Urothelium cell line (cell line): ENCODE measurements at places on chromosomes 2 and 18.
A peak's percentile ranks its signal among the peaks of the same experiment; 100 is the strongest.

DNA sequence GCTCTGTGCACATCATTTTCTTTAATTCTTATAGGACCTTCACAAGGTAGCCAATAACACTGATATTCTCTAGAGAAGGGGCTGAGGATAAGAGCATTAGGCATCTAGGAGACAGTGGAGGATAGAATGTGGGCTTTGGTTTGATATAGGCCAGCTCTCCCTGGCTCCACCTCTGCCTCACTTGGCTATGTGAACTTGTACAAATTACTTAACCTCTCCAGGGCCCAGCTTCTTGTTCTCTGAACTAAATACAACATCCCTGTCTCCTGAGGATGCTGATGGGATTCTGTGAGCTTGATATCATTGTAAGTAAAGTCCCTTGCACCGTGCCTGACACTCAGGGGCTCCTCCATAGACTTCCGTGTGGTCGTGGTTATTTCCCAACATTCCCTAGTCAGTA is 87.3 kb downstream of the ACOXL start:
- no peak for DNase-seq

GRCh38 chr2:35428548-35428947 is 927.0 kb upstream of the CRIM1 start:
- DNase-seq: peak; percentile 46

- DNase-seq: no peak
Observed at GRCh38 chr2:98347298-98348065, 1.2 kb downstream of the CNGA3 start.

GRCh38 chr2:221999717-222000116 is 299.1 kb downstream of the PAX3 start:
- peak; percentile 60 for DNase-seq

DNA sequence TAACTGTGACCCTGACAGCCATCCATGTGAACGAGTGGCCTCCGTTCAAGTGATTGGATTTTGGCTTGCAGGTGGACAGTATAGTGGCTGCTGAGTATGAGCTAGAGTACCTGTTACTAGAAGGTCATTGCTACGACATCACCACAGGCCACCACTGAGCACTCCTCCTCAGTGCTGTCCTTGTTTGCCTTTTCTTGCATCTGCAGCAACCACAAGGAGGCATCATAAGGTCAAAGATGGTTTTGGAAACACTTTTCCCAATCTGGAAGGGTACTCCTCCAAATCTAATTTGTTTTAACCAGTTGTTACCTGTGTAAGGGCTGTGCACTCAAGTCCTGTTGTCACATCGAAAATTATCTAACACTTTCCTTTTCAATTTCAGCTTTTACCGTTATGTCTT is 81.2 kb downstream of the UGGT1 start:
- peak; percentile 14 for DNase-seq

GRCh38 chr18:8912348-8913326 is 189.9 kb upstream of the NDUFV2 start:
- DNase-seq: no peak

GRCh38 chr2:161415987-161416707 is at the start of gene TBR1:
Gene TBR1, plus strand, starts transcription at chr2:161416297. Its CDS starts 114 bp downstream, at chr2:161416411.
- DNase-seq: no peak

GRCh38 chr2:72572501-72572900 is 253.3 kb downstream of the EXOC6B start:
- DNase-seq: no peak

- no peak for DNase-seq
Observed at GRCh38 chr18:36157441-36157840, 27.7 kb downstream of the ELP2 start.

DNA sequence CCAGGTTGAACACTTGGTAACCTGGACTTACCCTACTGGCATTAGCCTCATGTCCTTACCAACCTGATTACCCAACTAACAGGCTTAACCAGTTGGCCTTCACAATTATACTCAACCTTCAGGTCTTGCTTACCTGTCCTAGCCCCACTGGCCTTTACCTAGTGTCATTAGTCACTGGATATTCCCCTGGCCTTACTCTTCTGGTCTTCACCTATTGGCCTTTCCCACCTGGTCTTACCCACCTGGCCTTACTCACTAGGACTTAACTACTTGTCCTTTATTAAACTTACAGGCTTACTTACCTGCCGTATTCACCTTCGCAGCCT is 131.1 kb upstream of the ZSWIM2 start:
- no peak for DNase-seq

- DNase-seq: no peak
Observed at GRCh38 chr2:202204855-202205254, 33.5 kb downstream of the SUMO1 start.

DNA sequence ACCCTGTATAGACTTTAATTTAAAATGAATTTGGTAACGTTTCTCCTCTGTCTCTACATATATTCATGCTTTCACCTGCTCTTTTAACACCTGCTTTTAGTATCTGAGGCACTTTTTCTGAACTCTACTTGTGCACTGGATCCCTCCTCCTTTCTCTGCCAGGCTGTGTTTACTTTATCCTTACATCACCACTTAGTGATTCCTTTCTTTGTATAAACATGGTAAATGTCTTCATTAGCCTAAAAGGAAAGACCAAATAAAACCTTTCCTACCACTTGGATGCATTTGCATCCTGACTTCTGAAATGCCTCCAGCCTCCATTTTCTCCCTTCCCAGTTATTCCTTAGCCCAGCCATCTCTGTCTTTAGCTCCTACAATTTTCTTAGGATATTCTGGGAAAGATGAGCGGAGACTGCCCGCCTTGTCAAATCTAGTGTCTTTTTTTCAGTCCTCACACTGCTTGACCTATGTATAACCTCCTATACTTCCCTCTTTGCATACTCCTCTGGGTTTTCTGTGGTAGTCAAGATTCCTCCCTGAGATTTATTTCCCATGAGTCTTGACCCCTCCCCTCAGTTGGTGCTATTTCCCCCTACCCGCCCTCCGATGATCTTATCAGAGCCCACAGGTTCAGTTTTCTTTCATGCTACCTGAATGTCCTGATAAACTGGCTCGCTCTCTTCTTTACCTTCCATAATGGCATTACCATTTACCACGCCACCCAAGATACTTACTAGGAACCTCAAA is 44.8 kb downstream of the REL start:
- DNase-seq: no peak

DNA sequence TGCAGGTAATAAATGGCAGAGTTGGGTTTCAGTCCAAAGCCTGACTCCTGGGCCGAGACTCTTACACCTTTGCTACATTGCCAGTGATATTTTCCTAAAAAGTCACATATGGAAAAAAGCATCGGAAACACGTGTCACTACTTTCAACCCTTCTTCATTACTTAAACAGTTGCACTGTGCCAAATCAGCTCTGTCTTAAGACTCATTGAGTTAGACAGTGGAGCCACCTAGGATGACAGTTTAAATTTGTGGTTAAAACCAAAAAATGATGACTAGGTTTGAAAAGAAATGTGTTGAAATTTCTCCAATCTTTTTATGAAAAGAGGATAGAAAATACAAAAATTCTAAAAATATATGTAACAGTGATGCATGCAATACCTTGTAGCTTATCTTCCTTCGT is 97.5 kb downstream of the TMEM247 start:
- DNase-seq: no peak

DNA sequence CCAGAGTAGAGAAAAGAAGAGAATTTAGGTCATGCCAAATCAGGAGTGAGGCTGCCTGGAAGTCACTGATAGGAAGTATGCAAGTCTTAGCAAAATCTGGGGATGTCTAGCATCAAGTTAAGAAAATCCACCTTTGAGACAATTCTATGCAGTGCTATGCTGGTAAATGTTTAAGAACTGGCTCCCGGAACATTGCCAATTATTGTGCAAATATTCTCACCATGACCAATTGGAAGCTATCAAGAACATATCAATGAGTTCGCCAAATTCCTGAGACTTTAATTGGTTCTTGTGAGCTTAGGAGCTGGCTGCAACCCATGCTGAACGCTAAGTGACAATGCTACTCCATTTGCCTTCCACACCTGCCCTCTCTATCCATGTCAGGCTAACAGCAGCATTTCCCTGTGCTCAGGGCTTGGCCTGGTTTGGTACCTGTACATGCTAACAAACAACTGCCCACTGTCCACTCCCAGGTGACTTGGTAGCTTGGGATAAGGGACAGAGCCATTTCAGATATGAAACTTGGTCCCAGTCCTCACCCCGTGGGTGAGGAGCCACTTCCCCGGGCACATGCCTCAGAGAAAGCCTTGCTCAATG is 172.9 kb upstream of the KLHL29 start:
- DNase-seq: no peak

GRCh38 chr2:224181534-224182155 is 142.6 kb upstream of the SERPINE2 start:
- DNase-seq: no peak

- DNase-seq: no peak
Observed at GRCh38 chr2:17765398-17765797, 11.5 kb downstream of the GEN1 start.

GRCh38 chr2:19425419-19425818 is 67.0 kb upstream of the OSR1 start:
- no peak for DNase-seq

GRCh38 chr2:86392873-86393518 is 48.2 kb upstream of the KDM3A start:
- DNase-seq: no peak

DNA sequence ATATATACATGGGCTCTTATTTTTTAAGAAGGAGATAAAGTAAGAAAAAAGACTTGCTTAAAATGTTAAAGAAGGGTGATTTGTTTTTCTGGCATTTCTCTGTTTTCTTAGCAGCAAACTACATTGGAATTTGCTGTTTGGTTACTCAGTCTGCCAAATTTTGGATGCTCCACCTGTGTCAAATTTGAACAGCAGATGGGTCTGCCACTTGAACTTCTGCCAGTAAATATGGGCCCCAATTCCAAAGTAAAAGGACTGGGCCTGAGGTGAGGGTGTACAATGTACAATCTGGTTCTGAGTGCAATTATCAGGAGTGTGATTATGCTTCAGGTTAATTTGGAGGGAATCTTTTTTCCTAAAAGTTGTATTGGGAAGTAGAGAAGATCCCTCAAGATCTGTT is 794.5 kb downstream of the DSC3 start:
- DNase-seq: no peak

DNA sequence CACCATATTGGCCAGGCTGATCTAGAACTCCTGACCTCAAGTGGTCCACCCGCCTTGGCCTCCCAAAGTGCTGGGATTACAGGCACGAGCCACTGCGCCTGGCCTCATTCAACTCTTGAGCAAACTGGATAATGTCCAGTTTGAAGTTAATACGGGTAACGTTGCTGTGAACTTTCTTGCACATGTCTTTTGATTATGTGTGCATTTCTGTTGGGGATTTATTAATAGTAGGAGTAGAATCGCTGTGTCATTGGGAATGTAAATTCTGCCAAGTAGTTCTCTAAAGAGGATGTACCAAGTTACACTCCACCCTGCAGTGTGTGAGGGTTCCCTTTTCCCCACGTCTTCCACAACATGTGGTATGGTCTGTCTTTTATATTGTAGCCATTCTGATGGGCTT is 6.2 kb downstream of the IMPA2 start:
- no peak for DNase-seq

DNA sequence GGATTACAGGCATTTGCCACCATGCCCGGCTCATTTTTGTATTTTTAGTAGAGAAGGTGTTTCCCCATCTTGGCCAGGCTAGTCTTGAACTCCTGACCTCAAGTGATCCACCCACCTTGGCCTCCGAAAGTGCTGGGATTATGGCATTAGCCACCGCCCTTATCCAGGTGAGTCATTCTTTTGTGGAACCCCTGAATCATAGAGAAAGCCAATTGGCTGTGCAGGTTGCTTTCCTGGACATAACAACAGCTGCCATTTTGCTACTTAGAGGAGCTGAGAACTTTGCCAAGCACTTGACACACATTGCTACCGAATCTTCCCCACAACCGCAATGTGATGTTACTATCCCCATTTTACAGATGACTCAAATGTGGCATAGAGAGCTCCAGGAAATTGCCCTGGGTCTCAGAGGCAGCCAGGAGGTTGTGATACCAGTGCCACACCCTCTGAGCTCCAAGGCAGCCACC is 36.0 kb downstream of the SETBP1 start:
- no peak for DNase-seq

GRCh38 chr2:197809064-197809463 is 4.7 kb downstream of the PLCL1 start:
- DNase-seq: no peak

- DNase-seq: no peak
Observed at GRCh38 chr18:35141567-35142274, 99.1 kb upstream of the ZNF397 start.

- no peak for DNase-seq
Observed at GRCh38 chr18:39365836-39366485, 1800.4 kb upstream of the CELF4 start.

DNA sequence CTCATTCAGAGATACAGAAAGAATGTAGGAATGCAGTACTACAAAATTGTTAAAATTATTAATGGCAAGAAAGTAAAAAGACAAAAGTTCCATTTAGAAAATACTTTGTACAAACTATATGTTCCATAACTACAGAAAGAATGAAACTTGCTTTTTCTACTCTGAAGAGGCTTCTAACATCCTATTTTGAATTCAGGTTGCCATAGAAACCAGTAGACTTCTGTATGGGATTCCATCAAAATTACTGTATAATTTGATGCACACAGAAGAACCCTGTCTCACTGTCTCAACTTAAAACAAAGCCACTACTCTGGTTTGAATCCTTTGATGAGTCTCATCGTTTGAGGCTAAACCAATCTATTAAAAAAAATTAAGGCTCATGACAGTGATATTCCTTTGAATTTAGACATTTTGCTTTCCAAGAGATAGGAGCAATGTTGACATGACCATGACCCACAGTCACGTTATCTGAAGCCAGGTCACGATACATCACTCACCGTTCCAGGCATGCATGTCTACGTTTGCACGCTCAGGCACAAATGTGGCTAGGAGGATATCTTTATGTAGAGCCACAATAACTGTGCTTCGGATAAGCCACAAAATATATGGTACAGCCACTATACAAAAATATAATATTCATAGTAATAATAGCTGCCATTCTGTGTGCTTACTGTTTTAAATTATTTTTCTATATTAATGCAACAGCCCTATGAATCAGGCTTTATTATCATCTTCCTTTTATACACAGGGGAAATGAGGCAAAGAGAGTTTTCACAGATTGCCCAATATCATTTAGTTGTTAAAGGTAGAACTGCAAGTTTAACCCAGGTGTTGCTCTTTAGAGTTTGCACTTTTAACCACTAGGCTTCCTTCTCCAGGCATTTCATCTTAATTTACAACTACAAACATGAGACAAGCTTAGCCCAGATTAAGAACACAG is 82.4 kb downstream of the CACNB4 start:
- DNase-seq: no peak

DNA sequence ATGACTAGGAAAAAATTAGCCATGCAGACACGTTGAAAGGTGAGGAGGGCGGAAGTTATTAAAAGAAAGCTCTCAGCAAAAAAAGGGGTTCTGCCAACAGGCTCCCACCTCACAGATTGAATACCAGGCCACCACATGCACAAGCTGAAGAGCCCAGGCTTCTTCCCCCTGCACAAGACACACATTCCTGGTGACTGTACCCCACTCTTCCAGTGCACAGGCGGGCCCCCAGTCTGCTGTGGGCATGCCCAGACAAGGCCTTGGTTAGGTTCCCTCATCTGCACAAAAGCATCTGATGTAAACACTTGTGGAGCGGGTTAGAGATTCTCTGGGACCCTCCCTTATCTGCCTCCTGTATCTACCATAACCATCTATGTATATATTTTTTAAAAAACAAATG is 81.7 kb downstream of the AGPS start:
- peak; percentile 2 for DNase-seq

GRCh38 chr2:100704156-100704555 is 115.8 kb upstream of the NPAS2 start:
- no peak for DNase-seq

GRCh38 chr2:238466243-238466756 is 39.6 kb downstream of the ASB1 start:
- peak; percentile 54 for DNase-seq

GRCh38 chr2:101267671-101268656 is 15.3 kb downstream of the CNOT11 start:
- DNase-seq: no peak
